ENCODE measurements at places on chromosomes 16 and 17.

DNA sequence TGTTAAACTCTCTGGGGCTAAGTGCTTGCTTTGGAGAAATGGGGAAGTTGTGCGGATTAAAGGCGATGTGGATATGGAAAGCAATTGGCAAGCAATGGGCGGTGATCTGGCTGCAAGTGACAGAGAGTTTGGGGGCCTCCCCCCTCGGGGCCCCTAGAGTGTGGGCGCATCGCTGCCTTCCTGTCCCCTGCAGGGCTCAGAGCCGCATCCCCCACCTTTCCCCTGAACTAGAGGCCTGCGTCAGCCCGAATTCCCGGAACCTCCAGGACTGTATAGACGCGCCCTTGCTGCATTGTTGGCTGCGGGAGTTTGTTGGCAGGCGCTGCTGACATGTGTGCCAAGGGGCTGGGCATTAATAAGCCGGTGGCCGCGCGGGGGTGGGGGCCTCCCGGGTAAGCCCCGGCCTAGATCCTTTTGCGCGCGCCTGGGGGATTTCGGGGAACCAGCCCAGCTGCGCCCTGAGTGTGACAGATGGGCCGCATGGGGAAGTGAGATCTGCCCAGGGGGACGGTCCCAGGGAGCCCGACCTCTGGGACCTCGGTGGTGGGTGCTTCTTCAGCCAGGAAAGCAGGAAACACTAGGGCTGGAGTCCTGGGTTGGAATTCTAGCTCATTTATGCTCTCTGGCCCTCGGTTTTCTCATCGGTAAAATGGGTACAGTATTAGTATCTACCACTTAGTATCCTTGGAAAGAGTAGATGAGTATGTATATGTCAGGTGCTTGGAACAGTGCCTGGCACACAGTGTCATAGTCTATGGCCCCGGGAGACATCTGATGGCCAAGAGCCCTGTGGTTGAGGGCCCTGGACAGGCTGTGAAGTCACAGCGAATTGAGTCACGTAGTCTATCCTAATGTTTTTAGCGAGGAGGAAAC lies 1.0 kb downstream of the EEF2K start:
- peak; percentile 70 for DNase-seq

DNA sequence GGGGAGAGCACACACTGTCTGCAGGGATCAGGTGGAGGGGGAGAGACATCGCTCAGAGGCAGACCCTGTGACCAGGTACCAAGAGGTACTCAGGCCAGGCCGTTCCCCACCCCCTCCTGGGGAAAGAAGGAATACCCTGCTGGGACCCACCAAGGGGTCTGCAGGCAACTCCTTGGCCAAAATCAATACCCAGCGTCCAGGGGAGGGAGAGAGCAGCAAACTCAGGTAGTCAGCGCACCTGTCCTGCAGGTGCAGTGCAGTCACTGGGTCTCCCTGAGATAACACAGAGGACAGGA lies 57.5 kb upstream of the DOC2B start:
- no peak for DNase-seq

DNA sequence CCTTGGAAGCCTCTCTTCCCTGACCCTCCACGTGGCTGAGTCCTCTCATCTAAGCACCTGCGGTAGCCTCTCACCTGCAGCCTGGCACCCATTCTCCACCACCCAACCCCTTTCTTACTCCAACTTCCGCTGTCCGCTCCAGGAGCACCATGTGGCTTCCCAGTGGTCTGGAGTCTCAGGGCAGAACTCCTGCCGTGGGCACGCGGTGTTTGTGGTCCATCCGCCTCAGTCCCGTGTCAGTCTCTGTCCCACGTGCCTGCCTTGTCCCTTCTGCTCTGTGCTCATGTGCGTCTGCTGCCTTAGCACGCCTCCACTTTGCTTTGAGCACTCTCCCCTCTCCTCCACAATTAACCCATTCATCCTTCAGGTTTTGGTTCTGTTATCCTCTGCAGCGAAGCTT lies 49.7 kb downstream of the KATNIP start:
- DNase-seq: no peak

DNA sequence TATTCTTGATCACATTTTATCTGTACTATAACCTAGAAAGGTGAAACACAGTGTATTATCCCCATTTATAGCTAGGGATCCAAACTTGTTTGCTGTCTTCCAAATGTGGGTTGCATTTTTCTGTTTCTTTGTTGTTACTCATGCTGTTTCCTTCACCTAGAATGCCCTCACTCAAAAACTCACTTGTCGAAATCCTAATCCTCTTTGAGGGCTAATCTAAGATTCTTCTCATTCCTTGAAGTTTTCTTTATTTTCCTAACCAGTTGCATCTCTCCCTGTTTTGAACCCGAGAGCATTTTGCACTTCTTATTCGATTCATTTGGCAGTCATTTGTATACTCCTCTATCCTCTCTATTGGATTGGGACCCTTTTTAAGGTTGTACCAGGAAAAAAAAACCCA lies 9.6 kb downstream of the CALCOCO2 start:
- DNase-seq: no peak

DNA sequence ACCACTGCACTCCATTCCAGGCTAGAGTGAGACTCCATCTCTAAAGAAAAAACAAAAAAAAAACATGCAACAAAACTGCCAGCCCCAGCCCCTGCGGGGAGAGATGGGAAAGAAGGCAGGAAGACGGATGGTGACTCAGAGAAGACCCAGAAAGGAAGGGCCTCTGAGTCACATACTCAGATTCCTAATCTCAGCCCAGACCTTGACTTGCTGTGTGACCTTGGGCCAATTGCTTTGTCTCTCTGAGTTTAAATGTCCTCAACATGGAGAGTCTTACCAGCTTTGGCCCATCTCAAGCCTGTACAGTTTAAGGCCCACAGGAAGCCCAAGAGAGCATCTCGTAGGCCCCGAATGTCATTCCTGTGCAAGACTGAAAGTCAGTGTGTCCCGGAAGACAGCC lies 86.5 kb upstream of the LHX1 start:
- no peak for DNase-seq

DNA sequence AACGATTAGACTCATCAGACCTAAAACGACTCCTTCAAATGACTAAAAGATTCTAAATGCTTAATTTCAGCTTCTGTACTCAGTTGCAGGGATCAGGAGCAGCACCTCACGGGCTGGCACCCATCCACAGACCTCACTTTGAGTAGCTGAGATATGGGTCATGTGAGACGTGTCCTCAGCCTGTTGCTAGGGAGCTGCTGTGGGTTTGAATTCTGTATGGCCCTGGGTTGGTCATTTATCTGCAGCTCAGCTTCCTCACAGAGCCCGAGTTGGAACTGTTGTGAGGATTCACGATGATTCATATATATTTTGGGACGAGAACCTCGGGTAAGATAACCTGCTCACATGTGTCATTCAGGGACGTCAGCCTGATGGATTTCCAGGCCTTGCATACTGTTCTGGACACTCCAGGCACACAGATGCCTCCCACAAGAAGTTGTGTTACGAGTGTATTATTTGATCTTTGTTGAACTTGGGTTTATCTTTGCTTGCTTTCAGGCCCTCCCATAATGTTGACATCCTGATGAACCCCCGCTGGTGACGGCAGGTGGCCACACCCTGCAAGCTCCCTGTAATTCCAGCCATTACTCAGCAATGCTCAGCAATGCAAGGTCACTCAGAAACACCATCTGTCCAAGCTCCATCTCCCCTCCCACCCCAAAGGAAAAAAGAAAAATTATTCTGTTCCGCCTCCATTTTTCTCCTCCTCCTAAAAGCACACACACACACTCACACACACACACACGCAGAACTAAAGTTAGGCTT lies 137.6 kb downstream of the RBFOX3 start:
- DNase-seq: no peak

- no peak for DNase-seq
Observed at GRCh38 chr17:82962163-82962720, 117.2 kb upstream of the METRNL start.

DNA sequence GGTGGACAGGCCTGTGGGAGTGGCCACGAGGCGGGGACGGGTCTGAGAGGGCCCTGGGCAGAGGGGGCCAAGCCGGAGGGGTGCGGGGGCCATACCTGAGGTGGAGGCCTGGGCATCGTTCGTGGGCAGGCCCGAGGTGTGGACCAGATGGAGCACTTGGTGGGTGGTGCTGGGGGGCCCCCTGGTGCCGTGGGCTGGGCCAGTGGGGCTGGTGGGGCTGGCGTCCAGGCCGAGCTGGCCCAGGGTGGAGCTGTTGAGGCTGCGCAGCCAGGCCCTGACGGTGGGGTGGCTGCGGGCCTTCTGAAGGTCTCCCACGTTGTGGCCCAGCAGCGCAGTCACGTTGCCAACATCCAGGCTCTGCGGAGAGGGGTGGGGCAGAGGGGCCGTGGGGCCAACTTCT lies 9.4 kb downstream of the MSLN start:
- no peak for DNase-seq

- no peak for DNase-seq
Observed at GRCh38 chr16:26643519-26643918, 423.2 kb upstream of the C16orf82 start.

GRCh38 chr16:10937068-10937859 lies 5.0 kb downstream of the DEXI start:
- DNase-seq: no peak

DNA sequence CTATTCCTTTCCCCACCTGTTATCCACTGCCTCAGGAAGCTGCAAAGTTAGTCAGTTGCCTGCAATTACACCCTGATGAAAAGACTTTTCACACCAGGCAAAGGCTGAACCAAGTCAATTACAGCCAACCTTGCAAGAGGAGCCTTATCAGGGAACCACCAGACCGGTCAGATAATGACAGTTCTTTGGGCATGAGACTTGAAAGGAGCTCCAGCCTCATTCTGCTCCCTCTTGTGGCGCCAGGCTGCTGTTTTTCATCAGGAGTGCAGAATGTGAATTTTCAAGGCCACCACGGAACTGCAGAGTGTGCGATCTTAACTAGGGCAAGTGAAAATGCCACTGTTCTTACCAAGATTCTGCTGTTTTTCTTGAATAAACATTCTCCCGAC lies 22.5 kb downstream of the DNAI2 start:
- DNase-seq: peak; percentile 38

- no peak for DNase-seq
Observed at GRCh38 chr16:12387786-12388185, 411.3 kb downstream of the SNX29 start.

DNA sequence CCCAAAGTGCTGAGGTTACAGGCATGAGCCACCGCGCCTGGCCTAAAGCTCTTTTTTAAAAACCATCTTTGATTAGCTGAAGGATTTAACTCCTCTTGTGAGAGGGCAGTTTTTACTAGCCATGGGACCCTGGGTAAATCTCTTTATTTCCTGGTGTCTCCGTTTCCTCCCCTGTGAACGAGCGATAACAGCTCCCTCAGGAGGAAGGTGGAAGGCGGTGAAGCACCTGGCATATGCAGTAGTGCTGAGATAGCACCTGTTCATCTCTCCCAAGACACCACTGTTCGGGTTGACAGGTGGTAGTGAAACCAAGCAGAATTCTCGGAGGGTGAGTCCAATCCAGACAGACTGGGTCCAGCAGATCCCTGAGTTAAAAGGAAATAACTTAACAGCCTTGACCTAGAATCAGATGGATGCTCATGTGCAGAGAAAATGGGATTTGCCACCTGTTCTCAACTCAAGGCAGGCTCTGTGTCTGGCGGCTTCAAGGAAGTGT lies 86.2 kb downstream of the CRISPLD2 start:
- peak; percentile 10 for DNase-seq

DNA sequence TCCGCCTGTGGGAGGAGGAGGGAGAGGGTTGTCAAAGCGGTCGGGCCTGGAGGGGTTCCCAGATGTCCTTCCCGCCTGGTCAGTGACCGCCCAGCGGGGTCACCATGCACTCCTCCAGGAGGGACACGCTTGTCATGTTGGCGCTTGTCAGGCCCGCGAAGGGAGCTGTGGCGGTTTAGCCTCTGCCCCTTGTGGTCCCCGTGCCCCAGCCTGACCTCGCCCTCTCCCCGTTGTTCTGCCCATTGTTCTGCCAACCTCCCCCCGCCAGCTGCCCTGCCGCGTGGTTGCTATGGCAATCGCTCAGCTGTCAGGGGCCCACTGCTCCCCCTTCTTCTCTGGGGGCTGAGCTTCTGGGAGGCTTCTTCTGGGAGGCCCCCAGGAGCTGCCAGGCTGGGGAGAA lies 146.4 kb upstream of the CIBAR2 start:
- DNase-seq: peak; percentile 83

DNA sequence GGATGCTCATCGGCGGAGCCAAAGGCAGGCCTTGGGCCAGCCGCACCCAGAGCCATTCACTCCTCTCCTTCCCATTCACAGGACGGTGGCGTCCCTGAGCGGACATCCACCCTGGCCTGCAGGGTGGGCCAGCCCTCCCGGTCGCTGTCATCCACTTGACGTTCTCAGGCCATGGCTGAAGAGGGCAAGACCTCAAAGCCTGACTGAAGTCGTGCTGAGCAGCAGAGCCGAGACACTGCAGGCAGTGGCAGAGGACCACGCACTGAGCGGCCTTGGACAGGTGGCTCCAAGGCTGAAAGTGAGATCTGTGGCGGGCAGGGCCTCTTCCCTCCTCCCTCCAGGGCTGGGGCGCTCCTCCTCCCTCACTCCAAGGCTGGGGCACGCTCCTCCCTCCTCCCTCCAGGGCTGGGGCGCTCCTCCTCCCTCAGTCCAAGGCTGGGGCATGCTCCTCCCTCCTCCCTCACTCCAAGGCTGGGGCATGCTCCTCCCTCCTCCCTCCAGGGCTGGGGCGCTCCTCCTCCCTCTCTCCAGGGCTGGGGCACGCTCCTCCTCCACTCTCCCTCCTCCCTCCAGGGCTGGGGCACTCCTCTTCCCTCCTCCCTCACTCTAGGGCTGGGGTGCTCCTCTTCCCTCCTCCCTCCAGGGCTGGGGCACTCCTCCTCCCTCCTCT lies 24.1 kb downstream of the GNPTG start:
- no peak for DNase-seq

DNA sequence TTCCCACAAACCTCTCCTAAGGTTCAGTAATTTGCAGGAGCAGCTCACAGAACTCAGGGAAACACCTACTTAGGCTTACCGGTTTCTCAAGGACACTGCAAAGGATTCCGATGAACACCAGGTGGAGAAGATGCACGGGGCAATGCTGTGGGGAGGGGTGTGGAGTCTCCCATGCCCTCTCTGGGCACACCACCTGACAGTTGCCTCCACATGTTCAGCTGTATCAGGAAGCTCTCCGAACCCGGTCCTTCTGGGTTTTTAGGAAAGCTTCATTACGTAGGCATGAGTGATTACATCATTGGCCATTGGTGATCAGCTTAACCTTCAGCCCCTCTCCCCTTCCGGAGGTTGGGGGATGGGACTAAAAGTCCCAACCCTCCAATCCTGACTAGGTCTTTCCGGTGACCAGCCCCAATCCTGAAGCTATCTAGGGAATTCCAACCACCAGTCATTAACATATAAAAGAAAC lies 21.6 kb downstream of the C17orf58 start:
- no peak for DNase-seq

DNA sequence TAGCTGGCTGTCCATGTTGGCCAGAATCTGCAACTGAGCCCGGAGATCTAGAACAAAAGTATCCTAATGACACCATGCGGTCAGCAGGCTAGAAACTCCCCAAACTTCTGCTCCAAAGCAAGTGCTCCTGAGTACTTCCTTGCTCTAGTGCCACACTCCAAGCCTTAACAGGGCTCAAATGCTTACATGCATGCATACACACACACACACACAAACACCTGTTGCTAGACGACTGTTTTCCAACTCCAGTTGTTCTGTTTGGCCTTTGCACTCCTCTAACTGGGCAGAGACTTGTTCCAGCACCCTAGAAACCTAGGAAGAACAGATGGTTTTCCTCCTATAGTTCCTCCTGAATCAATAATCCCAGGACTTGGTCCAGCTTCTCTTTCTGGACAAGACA lies 7.7 kb upstream of the ALDOC start:
- DNase-seq: no peak
